Tracheal epithelial cell (primary cell): ENCODE measurements at places on chromosomes 7 and 10. TPM values are rescaled to one million over a fixed set of nuclear protein-coding genes. Genes with fewer than 3 reads are reported as not detected.

KIFBP gene
- 19.0 and 27.7 TPM in 2 replicates for total RNA-seq

C7orf57 gene
- 0.21 TPM in 1 of 2 replicates, not detected in the other for total RNA-seq

PRKRIP1 gene
- 11.5 and 19.0 TPM in 2 replicates for total RNA-seq

VPS26A gene
- 31.8 and 45.6 TPM in 2 replicates for total RNA-seq

EPHA1 gene
- 40.7 and 52.5 TPM in 2 replicates for total RNA-seq

C10orf53 gene
- total RNA-seq = not detected in 2 replicates

IGF2BP3 gene
- total RNA-seq = 7.5 and 26.0 TPM in 2 replicates

VIPR2 gene
- total RNA-seq = not detected in 2 replicates

DNAJC12 gene
- 0.21 and 1.7 TPM in 2 replicates for total RNA-seq

MYL7 gene
- total RNA-seq = not detected in 2 replicates

FAM25A gene
- total RNA-seq = 10.8 TPM in 1 of 2 replicates, not detected in the other

TUBB8 gene
- not detected in 2 replicates for total RNA-seq

ZNF800 gene
- total RNA-seq = 10.8 and 16.8 TPM in 2 replicates

SPDYE2 gene
- not detected in 2 replicates for total RNA-seq

EGR2 gene
- total RNA-seq = under 0.01 TPM in 1 of 2 replicates, not detected in the other

NCF1 gene
- total RNA-seq = 0.48 TPM in 1 of 2 replicates, not detected in the other

SRRM3 gene
- 0.21 and 0.24 TPM in 2 replicates for total RNA-seq

SFTPA2 gene
- under 0.01 TPM in 1 of 2 replicates, not detected in the other for total RNA-seq

PLEKHS1 gene
- under 0.01 TPM in 2 replicates for total RNA-seq

FBXO24 gene
- 0.64 TPM in 1 of 2 replicates, not detected in the other for total RNA-seq

MNX1 gene
- 0.24 TPM in 1 of 2 replicates, not detected in the other for total RNA-seq

FRAT2 gene
- total RNA-seq = 20.2 and 24.6 TPM in 2 replicates

CTAGE6 gene
- total RNA-seq = under 0.01 TPM in 1 of 2 replicates, not detected in the other

MUC12 gene
- not detected in 2 replicates for total RNA-seq

HPSE2 gene
- not detected in 2 replicates for total RNA-seq

GPR37 gene
- total RNA-seq = 1.1 and 1.4 TPM in 2 replicates

NUP42 gene
- total RNA-seq = 29.4 and 31.8 TPM in 2 replicates

MMD2 gene
- total RNA-seq = not detected in 2 replicates

TAS2R5 gene
- total RNA-seq = 2.2 and 2.8 TPM in 2 replicates

IFIT1 gene
- 3.4 TPM in 1 of 2 replicates, not detected in the other for total RNA-seq

SLC29A3 gene
- 0.43 and 1.2 TPM in 2 replicates for total RNA-seq

CPA1 gene
- not detected in 2 replicates for total RNA-seq

ADARB2 gene
- total RNA-seq = under 0.01 TPM in 2 replicates

HTRA1 gene
- 108 and 121 TPM in 2 replicates for total RNA-seq

FAM131B gene
- total RNA-seq = 0.21 and 0.24 TPM in 2 replicates
